ENCODE measurements at places on chromosomes 12 and 14.

DNA sequence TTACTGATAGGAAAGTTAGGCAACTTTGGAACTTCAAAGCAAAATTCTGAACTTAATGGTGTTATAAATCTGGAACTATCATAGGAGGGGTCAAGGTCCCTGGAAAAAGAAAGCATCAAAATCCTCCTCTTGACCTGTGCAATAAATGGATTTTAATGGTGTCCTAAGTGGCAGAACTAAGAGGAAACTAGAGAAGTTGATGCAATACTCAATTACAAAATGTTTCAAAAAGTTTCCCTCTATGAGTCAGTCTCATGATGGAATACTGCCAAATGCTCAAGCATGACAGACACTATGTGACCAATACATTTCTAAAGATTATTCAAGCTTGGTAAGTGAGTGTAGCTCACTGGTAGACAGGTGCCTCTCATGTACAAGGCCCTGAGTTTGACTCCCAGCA, 47.7 kb upstream of the ERGIC2 start:
- no peak for DNase-seq

DNA sequence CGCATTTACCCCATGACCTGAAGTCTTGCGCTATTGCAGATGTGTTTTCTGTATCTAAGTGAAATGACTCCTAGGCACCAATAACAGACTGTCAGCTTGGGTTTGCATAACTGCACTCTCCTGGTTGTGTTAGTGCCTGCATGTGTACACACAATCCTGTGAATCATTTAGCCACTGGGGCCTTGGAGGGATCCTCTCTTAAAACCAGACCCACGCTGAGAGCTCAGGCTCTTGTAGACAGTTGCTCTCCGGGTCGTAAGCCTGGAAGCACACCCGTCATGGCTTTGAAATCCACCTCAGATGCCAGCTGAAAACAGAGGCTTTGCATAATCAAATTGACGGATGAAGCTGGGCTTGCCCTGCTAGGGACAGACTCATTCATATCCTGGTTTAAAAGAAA, 79.2 kb upstream of the RBM19 start:
- DNase-seq = no peak

DNA sequence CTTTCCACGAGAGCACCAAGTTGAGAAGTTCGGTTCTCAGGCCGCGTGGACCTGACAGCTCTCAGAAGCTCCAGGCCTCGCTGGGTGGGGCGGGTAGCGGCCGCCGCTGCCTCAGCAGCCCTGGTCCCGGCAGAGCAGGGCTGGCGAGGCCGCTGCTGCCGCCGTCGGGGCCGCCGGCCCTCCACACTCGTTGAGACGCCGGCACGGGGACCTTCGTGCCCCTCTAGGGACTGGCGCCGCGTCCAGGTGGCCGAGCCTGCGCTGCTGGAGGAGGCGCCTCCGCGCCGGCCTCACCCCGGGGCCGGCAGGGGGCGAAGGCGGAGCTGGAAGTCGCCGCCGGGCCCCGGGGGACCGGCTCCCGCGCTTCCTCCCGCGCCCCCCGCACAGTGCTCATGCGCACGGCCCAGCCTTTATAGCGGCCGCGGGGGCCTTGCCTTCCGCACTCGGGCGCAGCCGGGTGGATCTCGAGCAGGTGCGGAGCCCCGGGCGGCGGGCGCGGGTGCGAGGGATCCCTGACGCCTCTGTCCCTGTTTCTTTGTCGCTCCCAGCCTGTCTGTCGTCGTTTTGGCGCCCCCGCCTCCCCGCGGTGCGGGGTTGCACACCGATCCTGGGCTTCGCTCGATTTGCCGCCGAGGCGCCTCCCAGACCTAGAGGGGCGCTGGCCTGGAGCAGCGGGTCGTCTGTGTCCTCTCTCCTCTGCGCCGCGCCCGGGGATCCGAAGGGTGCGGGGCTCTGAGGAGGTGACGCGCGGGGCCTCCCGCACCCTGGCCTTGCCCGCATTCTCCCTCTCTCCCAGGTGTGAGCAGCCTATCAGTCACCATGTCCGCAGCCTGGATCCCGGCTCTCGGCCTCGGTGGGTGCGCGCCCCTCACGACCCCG, at the start of gene COCH:
Gene COCH (plus strand): TSS at position 440 of the 879 bp plus-strand sequence. CDS start 380 bp downstream, at position 820.
- DNase-seq = no peak

- DNase-seq = no peak
These were observed 56.2 kb downstream of the SLC15A4 start for GRCh38 chr12:128767518-128767917.

DNA sequence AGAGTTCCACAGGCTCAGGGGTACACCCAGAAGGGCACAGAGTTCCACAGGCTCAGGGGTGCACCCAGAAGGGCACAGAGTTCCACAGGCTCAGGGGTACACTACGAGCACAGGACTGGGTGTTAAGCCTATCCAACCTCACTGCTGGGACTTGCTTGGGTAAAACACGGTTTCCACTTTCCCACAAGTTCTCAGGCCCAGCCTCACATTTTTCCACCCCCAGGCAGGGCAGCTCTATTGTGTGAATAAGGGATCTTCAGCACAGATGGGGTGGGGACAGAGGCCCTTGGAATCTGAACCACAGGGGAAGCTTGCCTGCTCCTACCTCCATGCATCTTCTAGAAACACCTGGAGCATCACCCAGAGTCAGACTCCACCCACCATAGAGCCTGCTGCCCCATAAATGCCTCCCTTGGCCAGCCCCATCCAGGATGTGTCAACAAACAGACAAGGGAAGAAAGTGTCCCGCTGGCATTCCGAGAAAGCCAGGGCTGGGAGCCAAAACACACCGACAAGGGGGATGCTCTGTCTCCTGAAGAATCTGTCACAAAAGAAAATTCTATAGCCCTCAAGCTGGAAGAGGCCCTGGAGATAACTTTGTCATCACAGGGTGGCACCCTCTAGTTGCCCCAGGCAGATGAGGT, 4.8 kb downstream of the CRACR2A start:
- DNase-seq = no peak

GRCh38 chr14:85573406-85573805, 43.5 kb downstream of the FLRT2 start:
- no peak for DNase-seq

Measured in left renal pelvis (tissue), 4 donors.